Fibroblast of skin of right quadriceps (primary cell): ENCODE measurements at places on chromosomes 7 and 10.

DNA sequence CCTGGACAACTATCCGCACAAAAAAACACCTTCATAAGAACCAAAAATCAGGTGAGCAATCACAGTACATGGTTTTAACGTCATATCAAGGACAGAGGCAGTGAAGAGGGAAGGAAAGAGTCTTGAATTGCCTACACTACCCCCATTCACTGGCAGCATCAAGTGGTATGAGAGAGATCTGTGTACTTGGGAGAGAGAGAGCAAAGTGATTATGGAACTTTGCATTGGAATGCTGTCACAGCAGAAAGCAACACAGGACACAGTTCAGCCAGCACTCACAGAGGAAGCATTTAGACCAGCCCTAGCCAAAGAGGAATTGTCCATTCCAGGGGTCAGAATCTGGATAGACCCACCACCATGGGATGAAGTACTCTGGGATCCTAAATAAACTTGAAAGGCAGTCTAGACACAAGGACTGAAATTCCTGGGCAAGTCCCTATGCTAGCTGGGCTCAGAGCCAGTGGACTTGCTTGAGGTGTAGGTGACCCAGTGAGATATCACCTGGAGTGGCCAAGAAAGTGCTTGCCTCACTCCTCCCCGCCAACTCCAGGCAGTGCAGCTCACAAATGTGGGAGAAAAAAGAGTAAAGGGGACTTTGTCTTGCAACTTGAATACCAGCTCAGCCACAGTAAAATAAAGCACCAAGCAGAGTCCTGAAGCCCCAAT is 30.5 kb upstream of the SFTPD start:
- DNase-seq = no peak

GRCh38 chr10:131997366-131998049 is 15.8 kb upstream of the BNIP3 start:
- DNase-seq = peak; percentile 42

DNA sequence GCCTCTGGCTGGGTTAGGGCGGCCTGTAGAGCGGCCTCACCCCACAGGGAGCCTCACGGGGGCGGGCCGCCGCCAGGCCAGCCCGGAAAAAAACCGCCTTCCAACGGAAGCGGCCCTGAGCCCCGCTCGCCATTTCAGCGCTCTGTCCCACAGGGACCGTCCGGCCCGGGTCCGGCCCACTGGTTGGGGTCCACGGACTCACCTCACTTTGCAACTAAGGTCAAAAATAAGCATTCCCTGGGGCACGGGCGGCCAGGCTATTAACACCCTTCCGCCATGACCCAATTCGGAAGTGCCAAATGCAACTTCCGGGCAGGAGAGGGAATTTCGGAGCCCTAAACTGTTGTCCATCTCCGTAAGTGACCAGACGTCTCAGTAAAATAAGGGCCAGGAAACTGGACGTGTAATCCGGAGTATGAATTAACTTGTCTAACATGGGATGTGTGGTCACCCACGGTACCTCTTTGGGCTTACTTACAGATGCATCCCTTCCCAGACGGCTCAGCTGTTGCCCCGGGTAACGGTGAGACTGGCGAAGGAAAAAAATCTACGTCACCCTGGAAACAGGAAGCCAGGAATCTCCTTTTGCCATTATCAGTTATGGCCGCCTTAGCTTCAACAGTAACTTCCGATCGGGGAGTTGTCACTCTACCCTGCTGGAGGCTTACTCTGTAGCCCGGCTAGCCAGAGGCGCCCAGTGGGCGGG is at the start of gene BBIP1:
BBIP1 (minus strand) TSS at position 538 of the 706 bp plus-strand sequence. CDS start 1,023 bp downstream, outside the sequence.
- peak; percentile 100 for DNase-seq

DNA sequence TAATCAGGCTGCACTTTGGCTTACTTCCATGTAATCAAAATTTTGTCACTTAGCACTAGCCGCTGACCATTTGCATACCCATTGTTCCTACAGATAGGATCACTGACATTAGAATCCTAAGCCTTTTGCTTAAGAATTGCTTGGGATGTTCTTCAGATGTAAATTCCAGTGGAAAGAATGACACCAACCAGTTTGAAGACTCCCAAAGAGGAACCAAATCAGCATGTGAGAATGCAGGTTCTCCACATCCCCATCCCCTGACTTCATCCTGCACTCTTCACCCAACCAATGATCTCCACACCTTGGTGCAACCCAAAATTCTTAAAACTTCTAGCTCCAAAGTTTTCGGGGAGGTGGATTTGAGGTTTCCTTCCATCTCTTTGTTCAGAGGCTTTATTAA is 345.6 kb downstream of the GPAM start:
- no peak for DNase-seq

- no peak for DNase-seq
Observed at GRCh38 chr10:106619346-106619745, 545.2 kb downstream of the SORCS1 start.

GRCh38 chr7:151456782-151457181 is 16.8 kb upstream of the CRYGN start:
- DNase-seq = no peak

DNA sequence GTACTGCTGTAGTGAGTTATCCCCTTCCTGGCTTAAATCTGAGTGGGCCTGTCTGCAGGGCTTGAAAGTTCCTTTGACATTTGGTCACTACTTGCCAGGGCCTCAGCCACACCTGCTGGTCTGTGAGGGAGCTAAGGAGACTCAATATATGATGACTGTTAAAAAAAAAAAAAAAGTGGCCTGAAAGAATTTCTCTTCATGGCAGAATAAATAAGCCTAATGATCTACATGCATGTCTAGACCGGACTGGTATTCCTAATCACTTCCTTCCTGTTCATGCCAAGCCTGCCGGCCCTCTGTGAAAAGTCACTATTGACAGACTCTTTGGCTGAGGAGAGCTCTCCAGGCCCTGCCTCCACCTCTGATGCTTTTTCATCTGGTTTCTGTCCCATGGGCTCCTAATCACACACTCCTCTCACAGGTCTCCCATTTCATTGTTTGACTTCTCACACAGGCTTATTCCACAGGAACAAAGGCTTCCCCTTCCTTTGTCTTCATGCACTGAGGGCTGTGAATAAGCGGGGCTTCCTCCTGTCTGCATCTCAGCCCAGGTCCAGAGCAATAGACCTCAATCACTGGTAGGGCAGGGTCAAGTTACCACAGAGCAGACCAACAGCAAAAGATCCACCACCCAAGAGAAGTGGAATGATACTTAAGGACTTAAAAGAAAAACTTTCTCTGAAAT is 99.1 kb upstream of the SEC61G start:
- no peak for DNase-seq

- DNase-seq = no peak
Observed at GRCh38 chr7:150381785-150382122, 2.6 kb downstream of the ZNF775 start.

GRCh38 chr7:64947252-64948000 is 43.4 kb downstream of the ZNF117 start:
- no peak for DNase-seq

GRCh38 chr7:40000734-40001315 is 50.8 kb downstream of the CDK13 start:
- DNase-seq = peak; percentile 21

- DNase-seq = peak; percentile 55
Observed at GRCh38 chr10:112307358-112308124, 24.3 kb downstream of the TECTB start.

DNA sequence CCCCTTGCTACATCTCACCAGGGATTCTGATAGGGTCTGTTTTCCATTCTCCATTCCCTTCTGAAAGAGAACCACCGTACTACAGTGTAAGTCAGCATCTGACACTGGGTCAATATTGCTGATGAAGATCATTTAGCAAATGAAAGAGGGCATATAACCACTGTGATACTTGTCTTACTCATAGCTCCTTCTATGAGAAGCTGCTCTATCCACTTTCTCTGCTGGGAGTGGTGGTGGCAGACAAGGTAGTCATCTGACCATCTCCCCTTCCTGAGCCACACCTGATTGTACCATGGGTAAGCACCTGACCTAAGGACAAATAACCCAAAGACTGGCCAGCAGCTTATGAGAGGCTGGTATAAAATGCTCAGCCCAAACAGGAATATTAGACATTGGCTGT is 220.4 kb downstream of the DOCK4 start:
- no peak for DNase-seq

- DNase-seq = no peak
Observed at GRCh38 chr7:101018271-101019167, 1.4 kb upstream of the MUC17 start.

DNA sequence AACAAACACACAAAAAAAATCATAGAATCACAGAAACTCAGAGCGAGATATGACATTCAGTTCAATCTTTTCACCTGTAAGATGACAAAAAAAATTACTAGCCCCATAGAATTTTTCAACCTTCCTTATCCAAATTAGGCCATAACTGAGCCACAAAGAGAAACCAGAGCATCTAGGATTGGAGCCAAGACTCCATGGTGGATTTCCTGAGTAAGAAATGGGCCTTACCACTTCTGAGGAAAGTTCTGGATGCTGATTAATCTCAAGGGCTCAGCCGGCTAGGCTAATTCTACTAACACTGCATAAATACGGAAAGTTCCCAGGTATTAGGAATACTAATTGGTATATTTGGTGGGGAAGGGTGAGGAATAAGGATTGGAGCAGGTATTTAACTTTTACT is 16.8 kb downstream of the LIPM start:
- DNase-seq = peak; percentile 46

DNA sequence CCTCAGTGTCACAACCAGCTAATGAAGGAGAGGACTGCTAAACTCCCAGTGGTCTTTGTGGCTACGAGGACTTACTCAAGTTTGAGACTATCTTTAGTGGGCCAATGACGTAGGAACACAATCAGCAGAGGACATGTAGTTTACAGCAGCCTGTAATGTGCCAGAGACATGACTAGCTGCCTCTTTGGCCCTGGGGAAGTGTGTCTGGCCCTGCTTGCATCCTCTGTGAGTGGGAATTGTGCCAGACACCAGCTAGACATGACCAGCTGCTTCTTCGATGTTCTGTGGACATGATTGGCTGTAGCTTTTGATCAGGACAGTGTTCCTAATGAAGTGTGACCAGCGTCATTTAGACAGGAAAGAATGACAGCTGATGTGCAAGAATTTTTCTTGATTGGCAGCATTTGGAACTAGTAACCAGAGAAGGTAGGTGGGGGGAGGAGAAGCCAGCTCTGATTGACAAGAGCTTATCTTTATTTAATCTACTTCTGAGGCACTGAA is 141.7 kb downstream of the AUTS2 start:
- peak; percentile 40 for DNase-seq

DNA sequence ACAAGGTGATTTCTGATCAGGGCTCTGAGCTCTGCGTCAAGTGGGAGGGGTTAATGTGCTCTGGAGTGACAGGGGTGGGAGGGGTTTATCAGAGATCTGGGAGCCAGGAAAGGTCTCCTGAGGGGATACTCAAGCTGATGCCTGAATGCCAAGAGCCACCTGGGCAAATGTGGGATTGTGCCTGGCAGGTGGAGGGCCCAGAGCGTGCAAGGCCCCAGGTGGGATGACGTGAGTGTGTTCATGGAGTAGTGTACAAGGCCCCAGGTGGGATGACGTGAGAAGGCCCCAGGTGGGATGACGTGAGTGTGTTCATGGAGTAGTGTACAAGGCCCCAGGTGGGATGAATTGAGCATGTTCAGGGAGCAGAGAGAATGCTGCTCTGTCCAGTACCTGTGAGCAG is 610.3 kb downstream of the PTPRN2 start:
- DNase-seq = no peak

- no peak for DNase-seq
Observed at GRCh38 chr10:5550250-5550545, 25.4 kb downstream of the CALML3 start.

DNA sequence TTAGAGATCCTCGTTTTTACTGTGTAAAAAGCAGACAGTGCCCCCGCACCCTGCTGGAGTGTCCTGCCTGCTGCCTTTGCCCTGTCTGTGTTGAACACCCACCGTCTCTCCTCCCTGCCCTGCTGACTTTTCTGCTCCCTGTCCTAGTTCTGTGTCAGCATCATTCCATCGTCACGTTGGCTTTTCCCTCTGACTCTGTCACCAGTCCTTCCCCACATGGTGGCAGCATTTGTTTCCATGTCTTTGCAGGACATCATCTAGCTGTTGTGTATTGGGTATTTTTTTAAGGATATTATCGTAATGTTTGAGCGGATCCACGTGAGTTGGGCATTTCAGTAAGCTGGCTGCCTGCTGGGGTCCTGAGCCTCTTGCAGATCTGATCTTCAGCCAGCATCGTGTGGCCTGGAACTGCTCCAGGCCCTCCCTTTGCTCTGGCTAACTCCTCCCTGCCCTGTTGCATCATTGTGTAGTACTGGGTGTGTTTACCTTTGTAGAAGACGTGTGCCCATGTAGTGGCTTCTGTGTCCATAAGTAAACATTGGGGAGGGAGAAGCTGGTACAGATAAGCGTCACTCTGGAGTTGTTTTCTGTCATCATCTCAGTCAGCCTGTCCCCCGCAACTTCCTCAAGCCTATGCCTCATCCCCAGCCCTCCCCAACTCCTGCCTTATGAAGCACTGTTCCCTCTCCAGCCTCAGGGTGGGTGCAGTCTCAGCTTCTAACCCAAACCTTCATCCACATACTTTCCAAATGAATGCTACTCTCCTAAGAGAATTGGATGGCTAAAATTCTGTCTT is 44.3 kb downstream of the TRRAP start:
- DNase-seq = peak; percentile 70

GRCh38 chr7:84612981-84613681 is 418.5 kb upstream of the SEMA3A start:
- peak; percentile 37 for DNase-seq

GRCh38 chr7:104928721-104929400 is 85.1 kb upstream of the KMT2E start:
- DNase-seq = no peak
